ENCODE measurements at places on chromosomes 2 and 18.

- no peak for DNase-seq
These were observed 705.7 kb upstream of the DDX18 start for GRCh38 chr2:117108741-117109267.

GRCh38 chr18:65938592-65939372 lies 188.0 kb downstream of the CDH7 start:
- no peak for DNase-seq

DNA sequence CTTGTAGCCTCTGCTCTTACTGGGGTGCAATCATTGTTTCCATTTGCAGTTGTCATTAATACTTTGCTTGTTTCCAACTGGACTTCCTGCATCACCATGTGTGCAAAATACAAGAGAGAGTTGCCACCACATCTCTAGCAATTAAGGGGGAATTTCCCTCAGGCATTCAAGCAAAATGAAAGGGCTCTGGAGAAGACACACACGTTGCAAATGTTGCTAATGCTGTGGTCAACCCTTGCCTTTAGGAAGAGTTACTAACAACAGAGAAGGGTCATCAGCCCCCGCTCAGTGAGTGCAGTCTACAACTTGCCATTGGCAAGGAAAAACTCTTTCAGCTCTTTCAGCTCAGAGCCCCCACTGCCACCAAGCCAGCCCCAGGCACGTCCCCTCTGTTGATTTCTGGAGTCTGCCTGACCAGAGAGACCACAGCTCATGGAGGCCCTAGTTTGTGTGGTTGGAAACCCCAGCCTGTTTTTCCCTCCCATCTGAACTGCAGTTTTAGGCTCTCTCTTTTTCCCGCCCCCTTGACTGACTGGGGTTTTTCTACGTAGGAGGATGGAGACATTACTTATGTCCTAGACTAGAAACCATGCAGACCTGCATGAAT lies 25.9 kb upstream of the GPR45 start:
- DNase-seq: no peak

GRCh38 chr2:134199123-134199522 lies 54.7 kb upstream of the MGAT5 start:
- no peak for DNase-seq

- no peak for DNase-seq
These were observed 1.2 kb upstream of the EMX1 start for GRCh38 chr2:72915907-72916742.

All from HFFc6 (cell line).